ENCODE measurements at places on chromosomes 2 and 18.

DNA sequence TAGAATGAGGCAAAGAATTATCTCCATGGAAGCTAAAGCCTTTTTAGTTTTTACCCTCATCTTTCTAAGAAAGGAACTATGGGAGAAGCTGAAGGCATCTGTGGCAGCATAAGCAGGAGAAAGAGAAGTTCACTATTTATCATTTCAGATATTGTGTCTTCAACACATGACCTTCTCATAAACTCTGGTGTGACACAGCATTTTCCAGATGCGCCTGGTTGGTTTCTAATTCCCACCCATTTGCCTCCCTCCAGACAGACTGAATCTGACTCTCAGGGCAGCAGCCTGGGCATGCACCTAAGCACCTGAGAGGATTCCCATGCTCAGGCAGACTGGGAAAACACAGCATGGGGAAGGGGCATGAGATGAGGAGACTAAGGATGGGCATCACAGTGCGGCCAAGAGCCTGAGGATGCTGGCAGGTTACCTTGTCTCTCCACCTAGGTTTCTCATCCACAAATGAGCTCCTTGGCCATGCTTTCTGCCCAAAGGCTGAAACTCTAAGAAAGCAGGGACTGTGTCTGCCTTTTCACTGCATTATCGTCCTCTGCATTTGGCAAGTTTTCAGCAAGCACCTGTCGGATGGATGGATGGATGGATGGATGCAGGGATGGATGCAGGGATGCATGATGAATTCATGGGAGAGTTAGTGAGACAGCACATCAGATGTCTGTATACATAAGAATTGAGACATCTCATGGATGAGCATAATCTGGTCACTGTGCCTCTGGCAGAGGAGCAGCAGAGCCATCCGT, 28.8 kb upstream of the SULT1C4 start:
- DNase-seq: peak; percentile 24

GRCh38 chr2:159773426-159773825, 24.6 kb downstream of the CD302 start:
- DNase-seq: no peak

DNA sequence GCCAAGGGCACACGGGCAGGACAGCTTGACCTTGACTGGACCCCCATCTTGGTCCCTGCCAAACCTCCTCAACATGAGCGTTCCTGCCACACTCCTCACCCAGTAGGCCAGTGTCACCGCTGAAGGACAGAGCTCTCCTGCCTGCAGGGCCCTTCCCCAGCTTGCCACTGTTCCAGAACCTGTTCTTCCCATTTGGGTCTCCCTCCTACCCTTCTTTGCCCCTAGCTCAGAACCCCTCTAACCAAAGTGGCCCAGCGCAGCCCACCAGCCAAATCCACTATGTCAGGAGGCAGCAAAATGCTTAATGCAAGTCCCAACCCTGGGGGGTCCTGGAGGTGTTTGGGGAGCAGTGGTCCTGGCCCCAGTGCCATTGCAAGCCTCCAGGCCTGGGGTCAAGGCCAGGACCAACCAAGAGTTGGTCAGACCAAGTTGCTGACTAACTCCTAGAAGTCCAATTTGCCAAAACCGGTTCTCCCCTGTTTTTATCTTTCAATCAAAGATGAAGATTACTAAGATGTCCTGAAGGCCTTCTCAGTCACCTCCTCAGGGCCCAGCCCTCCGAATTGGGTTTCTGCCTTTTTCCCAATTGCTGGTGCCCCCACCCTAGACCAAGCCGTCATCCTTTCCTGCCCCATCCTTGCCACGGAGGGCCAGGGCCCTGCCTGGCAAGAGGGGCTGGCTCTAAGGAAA, 4.5 kb upstream of the ASPRV1 start:
- DNase-seq: no peak

DNA sequence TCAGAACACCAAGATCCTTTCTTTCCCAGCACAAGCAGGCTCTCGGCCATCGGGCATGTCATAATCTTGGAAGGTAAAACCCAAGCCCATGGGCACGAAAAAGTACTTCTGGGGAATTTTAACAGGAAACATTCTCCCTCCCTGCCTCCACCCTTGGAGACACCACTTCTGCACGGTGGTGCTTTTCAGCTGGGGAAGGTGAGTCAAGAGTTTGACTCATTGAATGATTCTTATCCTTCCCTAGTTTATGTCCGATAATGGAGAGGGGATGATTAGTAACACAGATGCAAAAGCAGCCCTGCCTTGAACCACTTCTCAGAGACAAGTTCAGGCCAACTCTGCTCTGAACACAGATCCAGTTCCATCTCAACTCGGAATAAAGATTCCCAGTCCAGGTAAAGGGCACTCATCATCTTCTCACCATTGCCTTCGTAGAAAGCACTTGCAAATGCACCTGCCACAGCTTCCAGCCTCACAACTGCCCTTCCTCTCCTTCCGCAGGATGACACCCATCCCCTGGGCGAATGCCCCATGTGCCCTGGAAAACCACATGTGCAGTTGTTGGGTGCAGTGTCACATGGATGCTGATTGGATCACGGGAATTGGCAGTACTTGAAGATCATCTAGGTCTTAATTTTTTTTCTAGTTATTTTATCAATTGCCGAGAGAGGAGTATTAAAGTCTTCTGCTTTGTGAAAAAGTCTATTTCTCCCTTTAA, 136.2 kb downstream of the PXDN start:
- DNase-seq: no peak

DNA sequence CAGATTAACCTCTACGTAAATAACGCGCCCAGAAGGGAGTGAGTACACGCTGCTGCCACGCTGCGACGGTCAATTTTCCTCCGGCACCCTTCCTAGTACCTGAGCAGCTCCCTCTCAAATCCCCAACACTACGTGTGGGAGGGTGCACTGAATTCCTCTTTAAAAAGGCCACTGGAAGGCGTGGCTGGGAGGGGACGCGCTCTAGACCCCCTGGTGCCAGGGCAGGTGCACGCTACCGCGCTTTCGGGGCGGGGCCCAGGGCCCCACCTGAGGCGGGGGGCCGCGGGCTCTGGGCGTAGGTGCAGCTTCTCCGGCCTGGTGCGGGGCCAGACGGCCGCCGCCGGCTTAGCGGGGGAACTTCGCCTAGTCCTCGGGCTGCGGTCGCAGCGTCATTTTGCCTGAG, 668 bp upstream of the ANKRD12 start:
- DNase-seq: no peak

- DNase-seq: peak; percentile 35
Observed at GRCh38 chr2:64754570-64754969, 100.9 kb upstream of the SERTAD2 start.

- no peak for DNase-seq
Observed at GRCh38 chr18:46215902-46216723, 111.9 kb downstream of the HAUS1 start.

GRCh38 chr2:144920755-144921530, 401.0 kb upstream of the ZEB2 start:
- DNase-seq: no peak

GRCh38 chr18:50279752-50280151, 1.6 kb downstream of the MBD1 start:
- no peak for DNase-seq

DNA sequence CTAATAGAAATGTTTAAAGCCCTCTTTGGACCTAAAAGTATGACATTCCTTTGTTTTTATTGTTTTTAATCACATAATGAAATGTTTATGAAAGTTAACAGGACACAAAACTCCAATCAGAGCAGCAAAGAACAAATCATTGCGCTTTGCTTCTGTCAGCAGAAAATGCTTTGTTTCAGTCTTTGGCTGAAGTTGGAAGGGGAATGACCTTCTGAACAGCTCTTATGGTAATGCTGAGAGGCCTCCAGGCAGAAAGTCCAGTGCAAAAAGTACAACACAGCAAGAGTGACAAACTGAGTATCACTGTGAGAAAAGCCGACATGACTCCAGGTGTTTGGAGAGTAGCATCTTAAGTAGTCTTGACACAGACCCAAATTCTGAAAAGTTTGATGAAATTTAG, 147.7 kb upstream of the SP5 start:
- DNase-seq: no peak

- peak; percentile 84 for DNase-seq
Observed at GRCh38 chr2:109128048-109128615, 873 bp upstream of the SH3RF3 start.

GRCh38 chr18:48862132-48862531, 88.6 kb downstream of the SMAD7 start:
- DNase-seq: no peak

GRCh38 chr2:198991431-198991830, 466.3 kb downstream of the SATB2 start:
- DNase-seq: no peak

- no peak for DNase-seq
Observed at GRCh38 chr18:66833646-66834045, 229.8 kb upstream of the CDH19 start.

DNA sequence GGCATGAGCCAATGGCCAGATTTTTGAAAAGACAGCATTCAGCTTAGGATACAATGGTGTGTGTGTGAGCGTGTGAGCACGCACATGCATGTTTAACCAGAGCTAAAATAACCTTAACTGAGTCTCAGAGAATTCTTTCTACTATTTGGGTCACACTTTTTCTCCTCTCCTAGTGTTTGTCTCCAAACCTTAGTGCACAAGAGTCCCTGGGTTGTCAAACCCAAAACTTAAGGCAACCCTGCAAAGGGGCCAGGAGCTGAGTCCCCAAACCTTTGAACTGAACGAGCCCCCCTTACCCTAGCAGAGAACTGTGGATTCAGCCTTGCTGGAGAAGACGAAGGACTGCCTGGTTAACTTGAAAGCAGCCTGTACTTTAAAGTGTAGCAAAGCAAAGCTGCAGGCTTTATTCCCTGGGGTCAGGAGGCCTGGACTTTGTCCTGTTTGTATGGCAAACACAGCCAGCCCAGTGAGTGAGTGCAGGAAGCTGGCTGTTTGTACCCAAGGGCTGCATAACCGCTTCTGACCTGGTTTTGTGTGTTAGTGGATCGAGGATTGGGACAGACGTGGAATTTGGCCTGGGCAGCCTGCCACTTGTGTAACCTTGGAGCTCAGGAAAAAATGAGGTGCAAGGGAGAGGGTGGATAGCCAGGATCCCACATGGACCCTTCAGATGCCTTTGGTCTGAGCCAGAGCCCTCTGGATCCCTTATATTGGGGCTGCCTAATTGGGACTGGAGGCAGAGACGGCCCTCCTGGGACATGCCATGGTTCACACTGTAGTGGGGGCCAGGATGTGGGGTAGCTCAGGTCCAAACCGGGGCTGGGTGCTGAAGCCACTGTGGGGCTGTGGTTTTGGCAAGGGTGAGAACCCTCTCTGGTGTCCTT, 6.4 kb upstream of the PSMD1 start:
- no peak for DNase-seq

DNA sequence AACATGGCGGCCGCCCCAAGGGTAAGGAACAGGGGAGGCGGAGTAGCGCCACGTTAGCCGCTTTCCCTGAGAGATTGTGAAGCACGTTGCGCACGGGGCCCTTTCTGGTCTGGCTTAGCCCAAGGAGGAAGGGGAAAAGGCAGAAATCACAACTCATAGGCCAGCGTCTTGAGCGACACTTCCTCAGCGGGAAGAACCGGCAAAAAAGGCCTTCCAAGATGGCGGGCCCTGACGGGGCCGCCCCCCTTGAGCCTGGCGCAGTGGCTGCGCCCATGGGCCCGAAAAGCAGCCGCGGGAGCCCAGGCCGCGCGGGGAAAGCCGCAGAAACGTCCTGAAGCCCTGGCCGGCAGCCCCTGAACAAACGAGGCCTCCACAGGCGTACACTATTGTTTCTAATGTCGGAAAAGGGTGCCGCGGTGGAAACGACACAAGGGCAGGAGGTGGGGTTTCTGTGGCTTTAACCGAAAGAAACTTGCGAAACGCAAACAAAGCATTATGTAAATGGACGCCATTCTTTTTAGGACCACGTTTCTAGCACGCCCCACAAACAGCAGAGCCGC, 919 bp upstream of the PCBP1 start:
- DNase-seq: peak; percentile 85

DNA sequence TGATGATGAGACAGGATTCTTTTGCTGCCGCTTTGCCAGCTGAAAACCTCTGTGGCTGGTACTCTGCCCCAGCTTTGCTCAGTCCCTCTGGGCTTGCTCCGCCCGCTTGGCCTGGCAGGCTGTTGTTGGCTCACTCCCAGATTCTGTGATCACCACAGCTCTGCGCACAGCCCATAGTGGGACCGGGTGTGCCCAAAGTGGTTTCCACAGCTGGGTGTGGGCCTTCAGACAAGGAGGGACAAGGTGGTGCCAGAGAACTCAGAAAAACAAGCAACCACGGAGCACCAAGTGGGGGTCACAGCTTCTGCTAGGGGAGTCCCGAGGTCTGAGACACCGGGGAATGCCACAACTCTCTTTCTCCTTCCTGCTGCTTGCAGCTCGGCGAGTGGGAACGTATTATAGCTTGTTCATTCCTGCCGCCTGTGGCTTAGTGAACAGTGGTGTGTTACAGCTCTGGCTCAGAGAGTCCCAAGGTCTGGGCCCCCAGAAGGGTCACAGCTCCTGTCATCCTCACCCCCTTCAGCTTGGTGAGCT, 9.2 kb upstream of the KYNU start:
- no peak for DNase-seq

GRCh38 chr2:136127356-136127755, 9.4 kb upstream of the CXCR4 start:
- no peak for DNase-seq

DNA sequence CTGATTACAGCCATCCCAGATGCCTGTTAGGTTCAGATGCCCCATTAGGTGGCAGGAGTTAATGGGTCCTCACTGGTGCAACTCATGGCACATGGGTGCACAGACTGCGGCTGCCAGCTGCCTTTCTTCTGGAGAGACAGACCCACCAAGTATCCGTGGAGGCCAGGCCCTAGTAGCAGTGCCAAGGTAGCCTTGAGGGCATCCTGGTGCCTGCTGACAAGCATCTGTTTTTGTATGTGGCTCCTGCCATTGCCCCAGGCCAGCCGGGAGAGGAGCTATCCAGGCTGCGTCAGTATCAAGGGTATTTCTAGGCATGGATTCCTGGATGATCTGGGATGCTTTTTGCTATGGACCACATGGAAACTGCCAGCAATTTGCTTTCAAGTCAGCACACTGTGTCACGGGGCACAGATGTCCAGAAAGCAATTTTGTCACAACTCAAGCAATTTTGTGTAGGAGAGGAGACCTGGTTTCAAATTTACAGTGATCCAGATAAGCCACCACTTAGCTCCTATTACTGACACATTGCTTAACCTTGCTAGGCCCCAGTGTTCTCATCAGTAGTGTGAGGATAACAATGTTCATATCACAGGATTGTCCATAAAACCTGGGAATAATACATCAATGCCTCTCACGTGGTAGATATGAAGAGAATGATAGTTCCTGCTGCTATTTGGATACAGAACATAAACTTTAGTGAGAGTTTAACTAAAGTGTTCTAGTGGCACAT, 815.1 kb upstream of the RAB6C start:
- DNase-seq: no peak
